Stimulated activated CD8-positive, alpha-beta memory T cell treated with anti-CD3 and anti-CD28 coated beads, Interleukin-15, amount 100 ng/mL, for 24 hours (primary cell): ENCODE measurements at places on chromosomes 12 and 14.
A peak's percentile ranks its signal among the peaks of the same experiment; 100 is the strongest.

- no peak for DNase-seq
These were observed 3.4 kb downstream of the RMST start for GRCh38 chr12:97466000-97466399.

- no peak for DNase-seq
These were observed 8.0 kb downstream of the STXBP6 start for GRCh38 chr14:25041898-25042297.

- no peak for DNase-seq
These were observed 2.9 kb upstream of the BDKRB1 start for GRCh38 chr14:96252999-96253539.

- DNase-seq: no peak
These were observed 257.9 kb downstream of the NEDD1 start for GRCh38 chr12:97164936-97165335.

DNA sequence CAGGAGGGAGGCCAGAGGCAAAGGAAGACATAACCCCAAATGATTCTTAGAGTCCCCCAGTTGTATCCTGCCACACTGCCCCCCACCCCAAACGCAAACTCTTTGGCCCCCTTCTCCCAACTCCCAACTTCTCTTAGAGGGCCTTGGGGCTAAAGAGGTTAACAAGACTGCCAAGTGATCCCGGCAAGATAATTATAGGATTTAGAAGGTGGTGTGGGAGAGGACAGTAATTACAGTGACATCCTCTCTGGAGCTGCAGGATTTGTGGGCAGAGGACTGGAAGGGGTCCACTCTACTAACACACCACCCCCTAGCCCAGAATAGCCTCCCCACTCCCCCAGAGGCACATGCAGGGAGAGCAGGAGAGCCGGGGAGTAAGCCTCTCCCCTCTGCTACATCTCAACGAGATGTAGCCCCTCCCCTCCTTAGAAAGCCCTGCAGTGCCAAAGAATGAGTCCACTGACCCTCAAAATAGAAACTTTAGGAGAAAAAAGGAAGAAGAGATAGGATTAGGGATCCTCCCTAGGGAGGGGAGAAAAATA lies 5.3 kb upstream of the GDF11 start:
- no peak for DNase-seq

DNA sequence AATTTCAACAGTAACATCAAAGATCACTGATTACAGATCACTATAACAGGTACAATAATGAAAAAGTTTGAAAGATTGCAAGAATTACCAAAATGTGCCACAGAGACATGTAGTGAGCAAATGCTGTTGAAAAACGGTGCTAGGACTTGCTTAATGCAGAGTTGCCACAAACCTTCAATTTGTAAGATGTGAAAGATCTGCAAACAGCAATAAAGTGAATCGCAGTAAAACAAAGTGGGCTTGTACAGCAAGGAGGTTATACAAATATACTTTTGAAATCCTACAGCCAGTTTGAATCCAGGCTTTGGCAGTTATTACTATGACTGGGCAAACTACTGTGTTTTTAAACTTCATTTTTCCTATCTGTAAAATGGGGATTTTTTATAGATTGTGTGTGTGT lies 1.0 kb upstream of the PLEKHA5 start:
- no peak for DNase-seq

- DNase-seq: no peak
These were observed 474 bp downstream of the TRPV4 start for GRCh38 chr12:109832541-109833306.

GRCh38 chr12:21505888-21506287 lies 4.3 kb downstream of the GOLT1B start:
- no peak for DNase-seq

- DNase-seq: no peak
These were observed 55.6 kb upstream of the ISM2 start for GRCh38 chr14:77554207-77554606.

GRCh38 chr12:129961856-129962255 lies 58.0 kb upstream of the TMEM132D start:
- no peak for DNase-seq

- DNase-seq: no peak
These were observed 50.9 kb downstream of the TRAF3 start for GRCh38 chr14:102828151-102828550.

DNA sequence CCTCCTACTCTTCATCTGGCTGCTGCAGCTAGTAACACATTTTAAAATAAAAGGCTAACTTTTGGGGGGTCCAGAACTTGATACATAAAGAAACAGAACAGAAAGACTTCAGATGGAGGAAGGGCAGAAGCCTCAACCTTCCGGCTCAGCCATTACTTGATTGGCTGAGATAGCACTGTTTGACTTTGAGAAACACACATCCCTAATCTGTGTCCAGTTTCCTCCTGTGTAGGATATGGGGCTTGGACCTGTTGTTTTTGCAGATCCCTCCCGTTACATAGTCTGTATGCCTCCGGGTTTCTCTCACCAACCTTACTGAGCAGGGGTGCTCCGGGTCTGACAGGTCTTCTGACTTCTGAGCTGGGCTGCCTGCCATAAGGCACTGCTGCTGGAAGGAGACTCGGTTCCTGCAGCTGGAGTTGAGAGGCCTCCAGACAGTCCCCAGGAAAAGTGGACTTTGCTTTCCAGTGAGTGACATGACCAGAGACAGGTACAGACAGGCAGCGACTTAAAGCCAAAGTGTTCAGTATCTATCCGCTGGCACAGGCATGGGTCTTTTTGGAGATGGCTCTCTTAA lies 8.3 kb upstream of the ZNF641 start:
- no peak for DNase-seq

GRCh38 chr12:89359615-89360014 lies 7.3 kb upstream of the DUSP6 start:
- DNase-seq: no peak

DNA sequence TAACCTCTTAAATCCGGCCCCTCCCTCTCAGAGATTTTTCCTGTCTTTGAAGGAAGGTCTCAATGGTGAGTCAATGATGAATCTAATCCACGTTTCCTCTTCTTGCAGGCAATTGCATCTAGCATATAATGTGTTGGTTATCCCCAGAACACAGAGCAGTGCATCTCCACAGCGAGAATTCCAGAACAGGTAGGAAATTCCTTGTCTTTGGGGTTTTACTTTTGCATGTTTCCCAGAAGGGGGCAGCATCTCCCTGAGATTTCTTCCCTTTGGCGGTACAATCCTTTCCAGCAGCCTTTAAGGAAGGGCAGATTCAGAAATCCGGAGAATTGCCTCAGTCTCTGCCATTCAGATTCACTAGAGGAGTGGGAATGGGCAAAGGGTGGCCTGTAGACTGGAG lies 128.0 kb downstream of the KCNA5 start:
- no peak for DNase-seq

DNA sequence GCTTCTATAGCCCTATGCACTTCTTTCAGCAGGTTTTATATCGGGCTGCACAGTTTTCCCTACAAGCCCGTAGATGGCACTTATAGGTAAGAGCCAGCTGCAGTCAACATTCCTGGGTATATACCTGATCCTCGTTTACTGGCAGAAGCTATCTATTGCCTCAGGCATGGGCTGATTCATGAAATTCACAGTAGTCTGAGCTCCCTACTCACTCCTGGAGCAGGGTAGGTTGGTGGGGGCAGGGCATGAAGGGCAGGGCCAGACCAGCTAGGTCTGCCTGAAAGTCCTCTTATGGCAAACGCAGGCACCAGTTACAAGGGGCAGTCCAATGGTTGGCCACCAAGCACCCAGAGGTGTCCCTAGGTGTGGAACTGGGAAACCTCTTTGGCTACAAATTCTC lies 345.8 kb downstream of the RPS29 start:
- DNase-seq: no peak

GRCh38 chr14:67335781-67336180 lies 23.8 kb downstream of the ATP6V1D start:
- no peak for DNase-seq

DNA sequence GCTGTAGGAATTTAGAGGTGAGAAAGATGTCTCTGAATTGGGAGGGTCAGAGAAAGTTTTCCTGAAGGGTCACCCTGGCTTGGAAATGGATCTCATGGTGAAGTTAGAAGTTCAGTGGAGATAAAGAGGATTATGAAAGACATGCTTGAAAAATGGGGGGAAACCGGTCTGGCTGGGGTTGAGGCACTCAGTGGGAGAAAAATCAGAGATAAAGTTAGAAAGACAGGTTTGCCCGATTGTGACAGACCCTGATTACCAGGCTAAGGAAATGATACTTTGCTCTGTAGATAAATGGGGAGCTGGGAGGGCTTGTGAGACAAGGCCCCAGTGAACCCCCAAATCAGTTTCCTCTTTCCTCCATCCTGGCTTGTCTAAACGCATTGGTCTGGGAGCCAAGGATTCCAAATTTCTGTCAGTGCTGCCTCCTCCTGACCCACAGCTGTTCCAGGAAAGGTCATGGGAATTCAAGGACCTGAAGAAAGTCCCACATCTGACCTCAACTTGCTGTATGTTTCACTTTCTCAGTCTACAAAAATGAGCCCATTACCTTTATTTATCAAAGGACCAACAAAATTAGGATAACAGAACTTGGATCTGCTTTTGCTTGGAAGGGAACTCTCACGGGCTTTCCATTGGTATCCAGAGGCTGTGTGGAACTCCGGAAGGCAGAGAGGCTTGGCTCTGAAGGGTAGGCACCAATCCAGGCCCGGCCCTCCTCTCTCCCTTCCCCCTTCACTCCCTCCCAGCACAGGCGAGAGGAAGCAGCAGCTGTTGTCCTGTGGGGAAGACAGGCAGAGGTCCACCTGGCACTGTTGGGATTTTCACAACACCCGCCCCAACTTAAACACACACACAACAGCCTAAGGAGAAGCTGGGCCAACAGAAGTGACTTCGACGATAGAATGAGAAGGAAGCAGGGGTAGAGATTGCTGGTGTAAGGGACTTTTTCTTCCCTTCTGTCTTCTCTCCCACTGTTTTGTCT lies 3.4 kb upstream of the RNASE7 start:
- DNase-seq: no peak

- no peak for DNase-seq
These were observed 45.6 kb downstream of the DDX11 start for GRCh38 chr12:31119192-31119802.

GRCh38 chr12:127555071-127555470 lies 711.9 kb upstream of the TMEM132C start:
- DNase-seq: no peak

DNA sequence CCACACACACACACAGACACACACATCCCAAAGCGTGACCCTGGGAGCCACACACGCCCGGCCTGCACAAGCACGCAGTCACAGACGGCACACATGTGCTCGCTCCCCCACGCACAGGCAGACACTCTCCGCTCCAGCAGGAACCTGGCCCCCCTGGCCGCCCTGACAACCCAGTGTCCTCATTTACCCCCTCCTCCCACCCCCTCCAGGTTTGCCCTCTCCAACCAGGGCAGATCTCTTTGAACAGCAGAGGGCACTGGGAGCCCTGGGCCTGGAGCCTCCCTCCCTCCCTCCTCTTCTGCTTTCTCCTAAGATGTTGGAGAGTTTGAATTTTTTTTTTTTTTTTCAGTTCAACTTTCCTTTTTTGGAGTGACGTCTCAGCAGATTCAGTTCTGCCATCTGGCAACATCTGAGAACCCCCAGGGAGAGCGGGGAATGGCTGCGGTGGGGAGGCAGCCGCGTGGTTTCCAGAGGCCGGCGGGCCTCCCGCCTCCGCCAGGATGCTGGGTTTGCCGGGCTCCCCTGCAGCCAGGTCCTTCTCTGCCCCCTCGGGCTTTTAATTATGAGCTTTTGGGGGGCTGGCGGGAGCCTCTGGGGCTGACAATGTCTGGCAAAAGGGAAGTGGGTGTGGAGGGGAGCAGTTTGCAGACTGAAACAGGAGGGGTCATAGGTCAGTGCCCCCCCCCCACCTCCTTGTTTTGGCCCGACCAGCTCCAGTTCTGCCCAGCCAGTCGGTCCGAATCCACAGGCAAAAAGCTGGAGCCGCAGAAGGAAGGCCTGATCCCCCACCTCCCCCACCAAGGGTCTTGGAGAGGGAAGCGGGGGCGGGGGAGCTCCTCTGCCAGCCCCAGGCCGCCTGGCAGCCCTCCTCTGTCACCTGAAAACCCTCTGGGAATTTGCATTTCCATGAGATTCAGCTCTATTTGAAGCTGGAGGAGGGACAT lies 1.3 kb upstream of the NCOR2 start:
- no peak for DNase-seq

DNA sequence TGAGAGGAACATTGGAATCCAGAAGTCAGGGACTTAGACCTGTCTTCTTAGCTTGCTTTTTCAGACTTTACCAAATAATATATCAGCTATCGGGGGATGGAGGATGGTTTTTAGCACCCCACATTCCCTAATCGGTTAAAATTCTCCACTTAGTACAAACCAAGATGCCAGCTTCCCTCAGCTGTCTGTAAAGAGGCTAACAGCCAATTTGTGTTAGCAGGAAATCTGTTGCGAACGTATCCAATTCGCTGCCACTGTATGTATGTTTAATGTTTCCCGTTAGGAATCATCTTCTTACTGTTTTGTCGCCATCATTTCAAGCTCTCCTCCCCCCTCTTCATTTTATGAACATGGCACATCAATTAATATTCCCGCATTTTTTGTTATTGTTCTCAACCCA lies 289.0 kb downstream of the BCL11B start:
- no peak for DNase-seq

DNA sequence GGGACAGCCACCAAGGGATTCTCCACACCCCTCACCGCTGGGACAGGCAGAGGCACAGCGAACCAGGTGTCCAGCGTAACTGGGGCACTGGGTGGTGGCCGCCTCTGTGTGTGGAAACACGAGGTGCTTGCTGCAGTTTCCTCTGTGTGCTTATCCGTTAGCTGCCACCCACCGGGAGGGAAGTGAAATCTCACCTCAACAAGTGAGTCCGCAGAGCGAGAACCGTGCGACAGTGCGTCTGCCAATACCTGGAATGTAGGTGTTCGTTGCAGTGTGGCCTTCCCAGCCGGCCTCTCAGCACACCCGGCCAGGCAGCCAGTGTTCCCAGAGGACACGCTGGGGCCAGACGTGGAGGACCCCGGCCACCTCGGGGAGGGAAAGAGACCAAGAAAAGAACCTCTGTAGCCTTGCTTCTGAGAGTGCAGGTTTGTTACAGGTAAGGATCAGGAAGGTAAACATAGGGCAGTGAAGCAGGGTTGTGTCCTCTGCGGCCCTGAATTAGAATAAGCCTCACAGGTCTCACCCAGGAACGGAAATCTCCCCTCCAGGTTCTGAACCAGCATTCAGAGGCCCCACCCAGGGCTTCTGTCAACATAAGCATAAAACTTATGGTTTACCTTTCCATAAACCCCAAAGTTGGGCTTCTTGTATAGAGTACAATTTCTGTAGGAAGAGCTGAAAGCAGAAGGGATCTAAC lies 1.5 kb downstream of the BCL2L14 start:
- DNase-seq: no peak

GRCh38 chr12:106170285-106170684 lies 31.5 kb upstream of the NUAK1 start:
- no peak for DNase-seq

GRCh38 chr12:48716493-48717251 lies at the start of gene CCNT1:
TSS of gene CCNT1 (minus strand) at chr12:48716707. CDS start at chr12:48716675, 32 bp downstream.
- DNase-seq: peak; percentile 93

DNA sequence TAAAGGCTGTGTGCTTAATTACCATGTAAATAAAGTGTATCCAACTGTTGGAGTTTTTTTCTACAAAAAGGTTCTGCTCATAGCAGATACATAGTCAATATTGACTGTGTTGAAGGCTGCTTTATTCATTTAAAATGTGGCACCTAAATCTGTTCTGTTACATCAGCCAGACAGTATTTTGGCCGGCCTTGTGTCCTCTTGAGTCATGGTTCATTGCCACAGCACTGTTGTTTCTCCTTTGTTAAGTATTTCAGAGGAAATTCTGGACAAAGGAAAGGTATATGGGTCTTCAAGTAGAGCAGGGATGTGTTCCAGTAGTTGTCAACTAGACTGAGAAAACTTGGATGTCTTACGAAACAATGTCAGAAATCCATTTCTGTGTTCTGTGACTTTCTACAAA lies 95.5 kb downstream of the SLC38A6 start:
- no peak for DNase-seq
